ENCODE measurements at places on chromosomes 2 and 18.

GRCh38 chr18:48922801-48923730 is 27.7 kb downstream of the SMAD7 start:
- no peak for DNase-seq

DNA sequence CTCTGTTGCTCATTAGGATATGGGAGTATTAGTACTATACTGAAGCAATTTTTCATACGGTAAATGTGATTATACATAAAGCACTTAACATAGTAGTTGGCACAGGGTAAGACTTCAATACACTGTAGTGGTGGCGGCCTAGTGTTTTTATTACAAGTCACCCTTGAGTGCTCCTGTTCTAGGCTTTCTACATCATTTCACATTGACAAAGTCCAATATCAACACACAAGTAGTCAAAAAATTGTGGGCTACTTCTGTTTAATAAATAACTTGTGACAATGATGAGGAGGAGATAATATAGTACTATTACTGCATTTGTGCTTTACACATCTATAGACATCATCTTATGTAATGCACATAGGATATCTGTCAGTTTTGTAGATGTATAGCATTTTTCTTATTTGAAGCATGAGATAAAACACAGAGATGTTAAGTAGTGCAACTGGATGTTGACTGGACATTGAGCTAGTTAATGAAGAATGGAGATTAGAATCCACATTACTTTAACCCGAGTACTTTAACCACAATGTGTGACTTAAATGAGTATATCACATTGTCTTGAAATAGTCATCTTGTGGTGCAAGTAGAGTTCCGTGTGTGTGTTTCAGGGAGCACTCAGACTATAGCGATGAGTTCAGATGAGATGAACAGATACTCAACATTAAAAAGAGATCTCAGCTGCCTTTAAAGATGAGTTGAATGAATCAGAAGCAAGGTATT is 134.8 kb downstream of the ZNF385B start:
- DNase-seq: no peak

DNA sequence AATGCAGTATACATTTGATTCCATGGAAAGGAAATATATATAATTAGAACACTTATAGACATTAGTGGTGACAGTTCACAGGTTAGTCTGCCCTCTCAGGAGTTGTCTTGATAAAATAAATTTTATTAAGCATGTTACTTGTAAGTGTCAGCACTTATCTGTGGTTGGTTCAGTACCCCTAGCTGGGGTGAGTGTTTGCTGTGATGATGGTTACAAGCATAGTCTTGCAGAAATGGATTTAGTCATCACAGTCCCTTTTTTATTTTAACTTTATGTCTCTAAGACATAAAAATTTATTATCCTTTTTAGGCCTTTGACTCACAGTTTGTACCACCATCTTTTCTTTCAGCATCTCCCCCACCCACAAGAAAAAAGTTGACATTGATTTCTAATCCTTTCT is 52.1 kb downstream of the NCK2 start:
- no peak for DNase-seq

DNA sequence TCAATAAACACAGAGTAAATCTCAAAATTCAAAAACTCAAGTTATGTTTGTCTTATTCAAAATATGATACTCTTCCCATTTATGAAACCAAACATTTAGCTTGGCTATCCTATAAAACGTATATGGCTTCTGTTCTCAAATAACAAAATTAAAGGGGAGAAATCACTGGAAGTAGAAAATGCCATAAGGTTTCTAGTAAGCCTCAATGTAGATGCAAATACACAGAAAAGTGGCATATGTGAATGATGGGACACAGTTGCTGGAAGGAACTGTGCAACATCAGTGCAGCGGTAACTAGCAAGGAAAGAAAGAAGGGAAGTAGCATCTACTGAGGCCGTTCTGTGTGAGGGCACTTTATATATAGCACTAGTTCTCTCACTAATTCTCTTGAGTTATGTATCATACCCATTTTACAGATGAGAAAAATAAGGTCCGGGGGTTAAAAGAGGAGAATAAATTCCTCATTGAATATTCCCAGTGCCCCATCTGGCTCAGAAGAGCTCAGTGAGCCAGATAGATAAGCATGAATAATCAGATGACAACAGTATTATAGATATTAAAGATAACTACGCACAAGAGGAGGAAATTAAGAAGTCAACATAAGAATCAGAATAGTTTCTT is 27.2 kb downstream of the NBAS start:
- no peak for DNase-seq

DNA sequence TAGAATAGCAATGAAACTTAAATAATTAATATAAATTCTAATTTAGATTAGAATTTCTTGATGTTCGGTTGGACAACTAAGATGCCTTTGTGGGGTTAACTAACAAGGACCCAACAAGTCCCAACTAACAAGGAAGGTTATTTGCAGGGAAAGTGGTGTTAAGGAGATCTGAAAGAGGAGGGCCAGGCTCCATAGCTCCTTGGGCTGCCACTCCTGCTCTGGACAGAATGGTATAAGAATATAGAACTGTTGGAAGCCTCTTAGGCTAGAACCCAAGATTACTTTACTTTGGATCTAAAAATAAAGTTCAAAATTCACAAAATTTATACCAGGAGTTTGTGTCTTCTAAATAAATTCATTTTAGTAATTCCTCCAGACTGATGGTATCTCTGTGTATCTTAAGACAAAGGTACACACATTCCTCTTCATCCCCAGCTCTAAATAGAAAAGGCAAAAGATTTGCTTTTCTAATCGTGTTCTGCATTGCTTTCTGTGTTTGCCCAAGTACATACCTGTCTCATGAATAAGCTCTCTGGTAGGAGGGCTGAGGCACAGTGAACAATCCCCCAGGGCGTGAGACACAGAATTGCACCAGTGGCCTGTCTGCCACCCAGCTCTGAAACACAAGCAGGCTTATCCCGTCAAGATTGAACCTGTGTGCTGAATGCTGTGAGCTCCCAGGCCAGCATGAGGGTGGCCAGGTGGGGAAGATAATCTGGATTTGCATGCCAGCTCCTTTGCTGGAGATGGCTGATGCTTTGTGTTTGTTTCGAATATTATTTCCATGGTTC is 176.0 kb downstream of the ACKR3 start:
- DNase-seq: no peak

- DNase-seq: no peak
Measured at GRCh38 chr2:157333304-157334047, 7.9 kb upstream of the ERMN start.

DNA sequence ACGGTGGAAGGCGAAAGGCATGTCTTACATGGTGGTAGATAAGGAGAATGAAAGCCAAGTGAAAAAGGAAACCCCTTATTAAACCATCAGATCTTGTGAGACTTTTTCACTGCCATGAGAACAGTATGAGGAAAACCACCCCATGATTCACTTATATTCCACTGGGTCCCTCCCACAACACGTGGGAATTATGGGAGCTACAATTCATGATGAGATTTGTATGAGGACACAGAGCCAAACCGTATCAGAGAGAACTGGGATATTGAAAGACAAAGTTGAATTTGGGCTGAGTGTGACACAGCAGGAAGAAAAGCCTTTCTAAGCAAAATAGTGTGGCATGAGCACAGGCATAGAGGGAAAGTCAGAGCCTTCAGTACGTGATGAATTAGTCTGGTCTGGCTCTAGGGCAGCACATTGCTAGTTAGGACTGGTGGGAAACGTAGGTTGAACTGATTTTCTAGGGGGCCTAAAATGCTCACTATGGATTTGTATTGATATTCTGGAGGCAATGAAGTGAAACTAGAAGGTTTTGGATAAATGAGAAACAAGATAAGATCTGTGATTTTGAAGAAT is 84.8 kb upstream of the RND3 start:
- no peak for DNase-seq

GRCh38 chr2:174654419-174654941 is 56.9 kb upstream of the WIPF1 start:
- DNase-seq: no peak

DNA sequence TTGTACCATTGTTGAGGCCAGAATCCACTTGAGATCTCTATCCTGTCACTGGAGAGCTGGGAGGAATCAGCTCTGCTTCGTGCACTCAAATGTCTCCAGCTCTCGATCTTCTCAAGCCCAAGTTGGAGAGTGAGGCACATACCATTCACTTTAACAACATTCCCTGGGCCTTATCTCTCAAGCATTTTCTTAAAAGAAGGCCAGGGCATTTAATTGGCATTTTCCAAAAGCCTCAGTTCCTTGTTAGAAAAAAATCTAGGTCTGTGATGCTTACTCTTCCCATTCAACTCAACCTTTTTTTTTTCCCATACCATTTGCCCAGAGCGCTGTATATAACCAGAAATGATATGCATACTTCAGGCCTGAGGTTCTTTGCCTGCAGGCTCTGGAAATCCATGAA is 10.1 kb downstream of the QPCT start:
- no peak for DNase-seq

DNA sequence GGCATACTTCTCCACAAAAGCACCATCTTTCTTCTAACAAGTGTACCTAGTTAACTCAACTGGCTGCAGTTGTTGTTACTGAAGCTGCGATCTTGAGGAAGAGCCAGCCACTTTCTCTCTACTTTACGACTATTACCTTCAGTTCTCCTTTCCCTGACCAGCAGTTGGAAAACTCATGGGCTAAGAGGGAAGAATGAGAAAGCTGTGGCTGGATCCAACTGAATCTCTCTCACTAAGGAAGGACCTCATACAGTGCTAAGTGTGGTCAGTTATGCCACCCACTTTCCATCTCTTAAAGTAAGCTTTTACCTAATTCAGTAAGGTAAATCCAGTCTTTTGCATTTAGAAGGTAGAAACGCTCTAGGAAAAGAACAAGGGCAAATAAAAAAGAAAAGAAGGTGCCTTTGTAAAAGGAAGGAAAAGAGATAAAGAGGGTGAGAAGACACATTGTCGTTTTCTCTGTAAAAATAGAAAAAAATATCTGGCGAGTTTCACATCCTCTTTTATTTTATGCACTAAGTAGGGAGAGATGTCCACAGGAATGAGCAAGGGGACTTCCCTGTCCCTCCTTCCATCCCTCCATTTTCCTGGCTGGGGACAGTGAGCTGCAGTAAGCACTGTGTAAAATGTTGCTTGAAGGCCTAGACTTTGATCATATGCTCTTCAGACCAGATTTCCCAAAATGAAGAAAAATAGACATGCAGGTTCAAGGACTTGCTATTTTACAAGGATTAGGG is 73.4 kb downstream of the PLEKHM3 start:
- DNase-seq: no peak

GRCh38 chr18:14075196-14075595 is 57.0 kb downstream of the ZNF519 start:
- no peak for DNase-seq

DNA sequence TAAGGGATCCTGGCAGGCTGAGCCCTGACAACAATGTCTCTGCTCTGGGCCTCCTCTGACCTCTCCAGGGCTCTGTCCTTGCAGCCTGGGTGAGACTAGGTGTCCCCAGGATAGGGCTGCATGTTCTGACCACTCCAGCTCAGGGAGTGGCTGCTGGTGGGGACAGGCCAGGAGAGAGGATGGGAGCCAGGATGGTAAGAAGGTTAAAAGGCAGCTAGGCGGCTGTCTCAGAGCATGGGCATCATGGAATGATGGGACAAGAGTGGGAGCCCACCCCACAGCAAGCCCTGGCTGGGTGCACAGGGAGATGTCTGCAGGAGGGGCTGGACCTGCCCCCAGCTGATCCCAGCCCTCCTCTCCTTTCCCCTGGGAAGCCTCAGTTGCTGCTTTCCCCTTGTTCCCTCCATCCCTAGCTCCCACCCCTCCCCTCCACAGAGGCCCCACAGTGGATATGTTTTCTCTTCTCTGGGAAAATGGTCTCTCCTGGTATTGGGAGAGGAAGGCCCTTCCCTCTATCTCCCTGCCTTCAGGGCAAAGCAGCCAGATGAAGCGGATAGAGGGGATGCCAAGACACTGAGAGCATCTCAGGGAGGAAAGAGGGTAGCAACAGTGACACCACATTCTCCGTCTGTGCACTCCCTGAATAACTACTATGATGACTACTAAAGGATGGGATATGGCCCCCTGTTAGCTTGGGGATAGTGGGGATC is 334.3 kb downstream of the DYSF start:
- DNase-seq: no peak

GRCh38 chr2:175726223-175726622 is 275.8 kb downstream of the LNPK start:
- no peak for DNase-seq

DNA sequence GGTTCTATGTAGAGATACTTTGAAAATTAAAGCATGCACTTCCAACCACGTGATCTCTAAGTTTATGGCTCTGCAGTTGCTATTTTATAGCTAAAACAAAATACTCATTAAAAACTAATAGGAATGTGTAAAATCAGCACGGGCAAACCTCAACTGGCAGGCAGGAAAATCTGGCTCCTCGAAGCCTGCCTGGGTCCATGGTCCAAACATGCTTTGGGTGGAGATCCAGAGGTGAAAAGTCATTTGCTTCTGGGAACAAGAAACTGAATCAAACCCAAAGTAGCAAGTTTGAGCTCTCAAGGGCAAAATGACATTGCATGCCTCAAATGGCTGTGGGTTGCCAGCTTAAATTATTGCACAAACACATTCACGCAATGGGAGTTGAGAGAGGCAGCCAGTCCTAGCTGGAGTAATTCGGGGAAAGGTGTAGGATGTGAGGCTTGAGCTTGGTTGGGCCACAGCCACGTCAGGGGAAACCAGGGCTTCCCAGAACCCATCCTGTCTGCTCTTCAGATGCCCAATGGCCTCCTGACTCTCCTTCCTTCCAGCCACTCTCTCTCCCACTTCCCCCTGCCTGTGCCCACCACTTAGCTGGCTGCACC is 75.2 kb upstream of the LCLAT1 start:
- no peak for DNase-seq

DNA sequence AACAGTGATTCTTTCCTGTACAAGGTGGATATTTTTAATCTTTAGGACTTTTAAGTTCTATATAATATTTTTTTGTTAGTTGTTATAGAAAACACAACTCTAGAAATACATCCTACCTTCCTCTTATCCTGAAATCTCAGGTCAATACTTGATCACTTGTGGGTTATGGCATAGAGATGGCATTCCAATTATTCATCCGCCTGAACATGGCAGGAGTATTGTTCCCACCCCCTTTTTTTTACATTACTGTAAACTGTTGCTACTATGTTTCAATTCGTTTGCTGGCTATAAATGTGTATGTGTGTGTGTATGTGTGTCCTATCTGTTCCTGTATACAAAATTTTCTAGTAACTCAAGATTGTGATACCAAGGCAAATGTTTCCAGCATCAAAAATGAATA is 43.3 kb upstream of the FN1 start:
- DNase-seq: no peak

DNA sequence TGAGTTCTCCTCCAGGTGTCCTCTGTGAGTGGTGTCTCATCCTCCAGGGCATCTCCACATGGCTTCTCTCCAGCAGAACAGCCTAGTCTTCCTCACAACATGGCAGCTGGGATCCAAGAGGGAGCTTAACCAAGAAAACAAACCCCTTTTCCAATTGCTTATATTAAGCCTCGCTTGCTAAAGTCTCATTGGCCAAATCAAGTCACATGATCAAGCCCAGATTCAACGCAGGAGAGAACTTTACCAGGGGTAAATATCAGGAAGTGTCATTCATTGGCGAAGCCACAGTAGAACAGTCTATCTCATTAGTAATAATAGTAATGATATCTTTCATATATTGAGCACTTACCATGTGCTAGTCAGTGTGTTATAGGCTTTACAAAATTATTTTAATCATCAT is 53.1 kb downstream of the CDC42EP3 start:
- no peak for DNase-seq

Measured in stimulated activated CD8-positive, alpha-beta memory T cell treated with anti-CD3 and anti-CD28 coated beads, Interleukin-2, amount 100 ng/mL, for 48 hours (primary cell).